ENCODE measurements at places on chromosomes 6 and 20.

- peak; percentile 17 for DNase-seq
Observed at GRCh38 chr6:164151161-164152120, 736.9 kb downstream of the QKI start.

DNA sequence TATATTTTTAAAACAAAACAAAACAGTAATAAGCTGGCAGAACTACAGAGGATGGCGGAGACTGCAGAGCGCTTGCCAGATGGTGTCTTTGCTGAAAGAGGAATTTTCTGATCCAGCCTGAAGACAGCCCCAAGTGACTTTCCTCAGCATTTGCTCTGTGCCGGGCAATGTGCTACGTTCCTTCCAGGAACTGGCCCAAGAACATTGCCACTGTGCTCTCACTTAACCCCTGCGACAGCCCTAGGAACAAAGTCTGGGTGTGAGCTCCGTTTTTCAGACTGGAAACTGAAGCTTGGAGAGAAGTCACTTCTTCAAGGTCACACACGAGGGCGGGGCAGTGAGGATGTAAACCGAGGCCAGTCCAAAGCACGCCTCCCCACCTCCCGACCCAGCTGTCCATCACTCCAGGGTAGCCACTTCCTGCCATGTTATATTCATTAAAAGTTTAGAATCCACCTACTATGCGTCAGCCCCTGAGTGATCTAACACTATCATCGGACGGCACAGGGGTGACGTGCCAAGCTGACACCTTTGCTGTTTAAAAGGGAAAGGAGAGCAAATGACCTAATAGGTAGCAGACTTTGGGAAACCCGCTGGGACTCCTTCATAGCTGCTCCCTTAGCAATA is 22.3 kb upstream of the BMP7 start:
- no peak for DNase-seq

DNA sequence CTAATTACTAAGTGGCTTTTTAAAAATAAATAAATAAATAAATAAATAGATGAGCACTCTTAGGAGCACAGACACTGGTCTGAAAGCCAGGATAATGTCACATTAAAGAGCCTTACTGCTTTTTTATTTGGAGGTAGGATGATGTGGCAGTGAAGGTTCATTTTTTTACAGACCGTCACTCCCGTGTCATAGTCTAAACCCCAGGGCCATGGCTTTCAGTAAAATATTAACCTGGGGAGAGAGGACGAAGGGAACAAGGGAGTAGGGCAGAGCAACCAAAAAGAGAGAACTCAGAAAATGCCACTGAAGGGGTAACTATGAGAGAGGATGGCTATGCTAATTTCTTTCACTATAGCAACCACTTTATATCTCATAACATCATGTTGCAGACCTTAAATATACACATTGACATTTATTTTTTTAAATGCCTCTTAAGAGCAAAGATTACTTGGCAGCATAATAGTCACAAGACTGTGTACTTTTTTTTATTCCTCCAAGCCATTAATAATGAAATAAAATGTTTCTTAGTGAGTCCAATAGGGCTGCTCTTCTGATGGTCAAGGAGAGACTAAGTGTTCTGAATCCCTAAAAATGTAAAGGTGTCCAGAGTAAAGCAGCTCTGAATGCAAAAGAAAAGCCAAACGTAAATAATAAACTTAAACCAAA is 100.9 kb upstream of the SIM1 start:
- DNase-seq: no peak

- DNase-seq: no peak
Observed at GRCh38 chr20:19947611-19948264, 69.4 kb upstream of the NAA20 start.

DNA sequence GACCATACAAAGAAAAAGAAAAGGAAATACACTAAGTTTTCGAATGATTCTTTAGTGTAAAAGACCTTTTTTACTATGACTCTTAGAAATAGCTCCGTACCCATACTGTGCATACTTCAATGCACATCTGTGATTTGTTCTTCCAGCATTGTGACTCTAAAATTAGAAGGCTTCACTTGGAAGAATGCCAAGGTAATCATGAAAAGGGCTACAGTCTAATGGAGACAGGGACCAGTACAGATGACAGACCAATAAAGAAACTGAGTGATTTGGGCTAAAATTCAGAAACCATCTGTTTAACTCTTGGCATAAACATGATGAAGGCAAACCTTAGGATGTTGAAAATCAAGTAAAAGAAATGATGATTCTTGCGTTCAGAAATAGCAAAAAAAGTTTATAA is 46.3 kb downstream of the CYP39A1 start:
- DNase-seq: peak; percentile 18

- no peak for DNase-seq
Observed at GRCh38 chr20:48287552-48288170, 502.4 kb upstream of the SULF2 start.

DNA sequence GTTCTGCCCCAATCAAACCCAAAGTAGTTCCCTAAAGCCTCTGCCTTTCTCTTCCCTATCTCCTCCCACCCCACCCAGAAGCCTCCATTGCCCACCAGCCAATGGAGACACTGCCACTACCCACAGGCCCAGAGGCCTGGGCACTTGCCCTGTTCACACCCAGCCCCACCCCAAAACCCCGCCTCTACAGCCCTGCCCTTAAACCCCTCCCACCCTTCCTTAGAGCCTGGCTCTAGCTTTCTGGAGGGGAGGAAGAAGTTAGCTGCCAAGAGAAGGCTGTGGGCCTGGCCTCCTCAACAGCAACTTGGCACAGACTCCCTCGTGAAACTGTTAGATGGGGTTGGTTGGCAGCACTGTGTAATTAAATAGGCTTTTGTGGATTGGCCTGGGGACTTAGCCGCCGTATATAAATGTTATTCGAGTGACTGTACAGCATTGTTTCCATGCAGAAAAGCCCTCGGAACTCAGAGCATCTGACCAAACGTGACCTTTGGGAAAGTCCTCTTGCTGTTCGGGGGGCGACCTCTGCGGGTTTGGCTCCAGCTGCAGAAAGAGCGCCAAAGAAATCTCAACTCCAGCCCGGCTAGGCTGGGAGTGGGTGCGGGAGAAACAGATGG is 31.4 kb downstream of the COL11A2 start:
- DNase-seq: peak; percentile 56

DNA sequence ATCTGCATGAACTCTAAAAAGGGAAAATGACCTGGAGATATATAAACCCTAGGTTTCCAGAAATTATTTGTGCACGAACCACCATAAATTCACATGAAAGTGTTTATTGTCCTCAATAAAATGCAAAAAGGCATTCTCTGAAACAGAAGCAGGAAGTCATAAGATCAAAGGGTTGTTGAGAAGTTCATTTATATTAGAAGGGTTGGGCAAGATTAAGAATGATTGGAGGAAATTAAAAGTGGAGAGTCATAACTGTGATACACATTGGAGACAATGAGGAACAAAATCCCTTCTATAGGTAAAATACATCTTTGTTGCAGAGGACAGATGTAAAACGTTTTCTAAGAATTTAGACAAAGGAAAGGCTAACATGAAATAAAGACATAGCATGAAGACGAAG is 476.8 kb downstream of the CBLN4 start:
- no peak for DNase-seq

DNA sequence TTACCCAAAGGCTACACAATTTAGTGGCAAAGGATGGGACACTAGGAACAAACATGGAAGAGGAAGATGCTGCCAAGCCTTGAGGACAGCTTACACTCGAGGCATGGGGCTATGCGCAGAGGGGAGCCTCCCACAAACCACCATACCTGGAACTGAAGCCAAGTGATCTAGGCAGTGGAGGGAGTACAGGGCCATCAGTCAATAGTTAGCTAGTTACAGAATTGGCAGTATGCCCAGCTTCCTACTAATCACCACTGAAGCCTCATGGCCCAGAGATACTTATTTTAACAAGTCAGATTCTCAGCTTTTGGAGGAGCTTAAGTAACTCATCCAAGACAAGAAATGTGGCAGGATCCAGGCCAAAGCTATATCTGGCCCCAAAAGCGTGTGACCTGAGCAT is 226.6 kb upstream of the MOCS1 start:
- DNase-seq: no peak

- DNase-seq: no peak
Observed at GRCh38 chr6:41654151-41654697, 16.0 kb downstream of the MDFI start.

DNA sequence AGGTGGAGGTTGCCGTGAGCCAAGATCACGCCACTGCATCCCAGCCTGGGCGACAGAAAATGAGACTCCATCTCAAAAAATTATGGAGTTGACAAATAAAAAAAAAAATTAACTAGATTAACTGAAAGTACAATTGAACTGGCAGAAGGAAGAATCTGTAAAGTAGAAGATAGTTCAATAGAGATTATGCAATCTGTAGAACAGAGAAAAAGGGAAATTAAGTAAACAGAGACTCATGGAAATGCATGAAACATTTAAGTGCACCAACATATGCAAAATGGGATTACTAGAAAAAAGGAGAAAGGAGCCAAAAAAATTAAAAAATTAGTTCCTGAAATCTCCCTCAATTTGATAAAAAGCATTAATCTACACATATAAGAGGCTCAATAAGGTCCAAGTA is 188.8 kb upstream of the KHDRBS2 start:
- no peak for DNase-seq

GRCh38 chr6:96610019-96610418 is 47.1 kb downstream of the FHL5 start:
- DNase-seq: no peak

DNA sequence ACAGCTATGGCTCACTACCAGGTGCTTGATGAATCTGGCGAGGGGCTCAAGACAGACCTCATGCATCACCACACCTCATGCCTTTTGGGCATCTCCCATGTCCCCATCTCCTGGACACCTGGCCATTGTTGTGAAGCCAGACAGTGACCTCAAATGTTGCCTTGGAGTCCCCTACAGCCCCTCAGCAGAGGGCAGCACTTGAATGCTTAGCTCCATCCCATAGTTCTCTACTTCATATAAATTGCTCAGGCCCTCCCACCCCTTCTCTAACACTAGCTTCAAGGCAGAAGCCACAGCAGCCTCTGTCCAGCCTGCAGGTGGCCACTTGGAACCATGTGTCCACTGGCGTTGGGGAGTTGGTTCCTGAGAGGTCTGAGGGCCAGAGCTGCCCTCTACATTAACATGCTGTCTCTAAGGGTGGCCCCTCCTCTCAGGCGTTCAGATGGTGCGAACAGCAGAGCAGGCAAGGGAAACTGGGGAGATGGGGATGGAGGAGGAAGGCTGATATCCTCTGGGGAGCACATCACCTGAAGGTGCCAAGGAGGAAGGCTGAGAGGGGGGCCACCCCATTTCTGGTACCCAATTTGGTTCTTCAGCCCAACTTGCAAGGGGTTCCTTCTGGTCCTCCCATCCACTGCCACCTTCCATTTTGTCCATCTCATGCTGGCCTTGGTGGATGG is 31.3 kb downstream of the MOCS1 start:
- DNase-seq: no peak

- no peak for DNase-seq
Observed at GRCh38 chr6:110378552-110378951, 20.4 kb upstream of the METTL24 start.

GRCh38 chr20:56616716-56617115 is 12.4 kb upstream of the TFAP2C start:
- DNase-seq: no peak

- no peak for DNase-seq
Observed at GRCh38 chr6:119922814-119923213, 573.3 kb upstream of the MAN1A1 start.

DNA sequence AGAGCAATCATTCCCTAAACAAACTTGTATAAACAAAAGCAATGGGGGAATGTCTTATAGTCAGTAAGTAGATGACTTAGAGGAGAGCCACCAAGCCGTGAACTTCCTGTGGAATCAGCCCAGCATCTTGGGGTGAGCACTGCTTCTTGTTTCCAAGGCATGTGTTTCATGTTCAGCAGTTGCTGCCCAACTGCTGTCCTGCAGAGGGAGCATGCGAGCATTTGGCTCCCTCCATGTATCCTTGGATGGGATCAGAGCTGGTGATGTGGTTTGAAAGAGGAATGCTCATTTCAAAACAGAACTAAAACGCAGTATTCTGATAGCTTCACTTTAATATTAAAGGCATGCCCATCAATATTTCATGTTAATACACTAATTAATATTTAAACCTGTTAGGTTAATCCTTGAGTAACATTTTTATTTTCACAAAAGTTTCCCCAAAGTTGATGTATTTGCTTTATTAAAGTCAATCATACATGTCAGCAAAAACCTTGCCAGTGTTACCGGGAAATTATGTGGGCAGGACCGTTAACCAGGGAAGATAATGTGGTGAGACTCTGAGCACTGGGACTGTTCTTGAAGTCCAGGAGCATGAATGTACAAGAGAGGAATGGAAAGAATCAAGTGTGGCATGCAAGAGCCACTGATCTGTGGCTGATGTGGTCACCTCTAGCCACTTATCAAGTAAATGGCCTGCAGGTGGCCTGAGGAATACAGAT is 172.1 kb upstream of the GGTLC1 start:
- peak; percentile 68 for DNase-seq

GRCh38 chr20:63381781-63382431 is 20.8 kb upstream of the CHRNA4 start:
- DNase-seq: peak; percentile 67

DNA sequence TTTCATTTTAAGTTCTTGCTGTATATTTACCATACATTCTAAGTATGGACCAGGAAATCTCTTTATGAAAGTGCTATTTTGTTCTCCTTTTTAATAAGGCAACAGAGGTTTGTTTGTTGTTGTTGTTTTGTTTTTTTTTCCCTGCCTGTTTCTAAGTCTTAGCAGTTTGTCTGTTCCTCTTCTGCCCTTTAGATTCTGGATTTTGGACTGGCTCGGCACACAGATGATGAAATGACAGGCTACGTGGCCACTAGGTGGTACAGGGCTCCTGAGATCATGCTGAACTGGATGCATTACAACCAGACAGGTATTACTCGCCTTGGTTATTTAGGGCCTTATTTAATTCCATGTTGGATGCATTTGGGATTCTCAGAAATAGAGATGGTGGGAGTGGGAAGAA is 48.0 kb downstream of the MAPK14 start:
- peak; percentile 49 for DNase-seq

DNA sequence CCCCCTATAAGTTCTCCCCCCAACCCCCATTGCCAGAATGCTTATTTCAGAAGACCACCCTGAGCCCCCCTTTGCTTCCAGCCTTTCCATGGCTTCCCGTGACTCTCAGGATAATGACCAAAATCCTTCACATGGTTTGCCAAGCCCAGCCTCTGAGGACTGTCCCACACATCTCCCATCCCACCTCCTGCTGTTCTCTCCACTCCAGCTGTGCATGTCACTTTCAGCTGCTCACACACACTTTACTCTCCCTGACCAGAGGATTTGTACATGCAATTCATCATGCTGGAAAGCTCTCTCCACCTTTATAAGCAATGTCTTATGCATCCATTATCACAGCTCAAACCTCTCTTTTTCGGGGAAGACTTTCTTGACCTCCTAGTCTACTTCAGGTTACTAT is 164.2 kb downstream of the PRL start:
- DNase-seq: no peak

- DNase-seq: no peak
Observed at GRCh38 chr6:168372889-168373288, 53.3 kb upstream of the DACT2 start.

All from cerebellum (tissue), 4 donors.